Activated naive CD4-positive, alpha-beta T cell (primary cell): ENCODE measurements at places on chromosomes 12 and 14.

- no peak for DNase-seq
Measured at GRCh38 chr12:65946821-65947220, 122.5 kb downstream of the HMGA2 start.

DNA sequence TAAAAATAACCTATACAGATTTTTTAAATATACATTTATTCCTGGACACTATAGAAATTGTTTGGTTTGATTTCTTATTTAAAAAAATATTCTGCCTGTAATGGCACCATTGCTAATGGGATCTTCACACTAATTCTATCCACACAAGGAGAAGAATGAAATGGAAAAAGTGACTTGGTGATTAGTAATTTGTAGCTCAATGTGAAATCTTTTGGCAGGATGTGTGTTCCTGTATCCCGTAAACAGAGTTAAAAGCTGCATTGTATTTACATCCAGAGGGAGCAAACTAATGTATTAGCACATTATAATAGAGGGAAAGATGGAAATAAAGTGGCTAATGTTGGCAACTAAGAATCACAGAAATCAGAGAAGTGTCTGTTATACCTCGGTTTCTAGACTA is 1455.3 kb upstream of the FLRT2 start:
- DNase-seq = no peak

DNA sequence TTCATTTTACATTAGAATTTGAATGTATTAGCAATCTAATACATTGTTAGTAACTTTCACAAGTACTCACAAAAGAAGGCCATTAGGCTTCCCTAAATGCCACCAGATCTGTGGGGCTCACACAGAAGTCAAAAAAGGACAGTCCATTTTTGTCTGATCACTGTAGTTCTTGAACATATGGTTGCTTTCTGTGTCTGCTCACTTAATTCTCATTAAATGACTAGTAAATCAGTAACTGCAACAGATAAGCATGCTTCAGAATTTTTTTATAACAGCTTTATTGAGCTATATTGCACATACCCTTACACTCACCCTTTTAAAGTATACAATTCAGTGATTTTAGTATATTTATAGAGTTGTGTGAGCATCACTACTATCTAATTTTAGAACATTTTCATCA is 71.4 kb downstream of the DENND5B start:
- no peak for DNase-seq

DNA sequence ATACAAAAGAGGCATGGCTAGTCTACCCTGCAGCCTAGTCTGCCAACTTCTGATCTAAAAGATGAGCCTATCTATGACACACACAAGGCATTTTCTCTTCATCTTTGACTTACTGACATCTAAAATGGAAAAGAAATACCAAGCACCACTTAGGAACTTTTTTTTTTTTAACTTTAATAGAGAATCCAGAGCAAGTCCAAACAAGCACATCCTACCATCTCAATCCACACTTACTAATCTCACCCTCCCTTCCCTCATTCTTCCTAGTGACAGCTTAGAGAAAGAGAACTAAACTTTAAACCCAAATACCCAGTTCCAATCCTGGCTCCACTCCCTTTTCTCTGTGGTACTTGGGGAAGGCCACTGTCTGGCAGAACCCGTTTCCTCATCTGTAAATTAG is 31.8 kb downstream of the BDKRB1 start:
- no peak for DNase-seq

DNA sequence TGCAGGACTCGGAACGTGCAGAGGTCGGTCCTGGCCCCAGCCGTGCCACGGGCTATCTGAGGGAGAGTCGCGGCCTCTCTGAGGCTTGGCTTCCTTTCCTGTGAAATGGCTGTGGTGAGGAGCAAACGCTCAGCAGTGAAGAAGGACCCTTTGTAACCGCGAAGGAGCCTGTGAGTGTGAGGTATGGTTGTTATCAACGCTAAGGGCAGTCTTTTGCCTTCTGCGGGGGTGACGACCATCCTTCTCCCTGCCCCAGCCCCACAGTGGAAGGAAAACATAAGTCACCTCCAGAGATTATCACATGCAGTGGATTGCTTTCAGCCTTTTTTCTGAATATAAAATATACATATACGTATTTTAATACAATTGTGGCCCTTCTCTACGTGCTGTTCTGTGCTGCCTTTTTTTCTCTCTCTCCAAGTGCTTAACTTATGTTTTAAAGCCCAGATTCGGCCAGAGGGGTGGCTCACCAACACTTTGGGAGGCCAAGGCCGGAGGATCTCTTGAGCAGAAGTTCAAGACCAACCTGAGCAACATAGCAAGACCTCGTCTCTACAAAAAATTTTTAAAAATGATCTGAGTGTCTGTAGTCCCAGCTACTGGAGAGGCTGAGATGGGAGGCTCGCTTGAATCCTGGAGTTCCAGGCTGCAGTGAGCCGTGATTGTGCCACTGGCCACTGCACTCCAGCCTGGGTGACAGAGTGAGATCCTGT is 17.4 kb downstream of the TAMALIN start:
- no peak for DNase-seq

- DNase-seq = no peak
Measured at GRCh38 chr12:70982991-70983390, 62.5 kb upstream of the PTPRR start.

DNA sequence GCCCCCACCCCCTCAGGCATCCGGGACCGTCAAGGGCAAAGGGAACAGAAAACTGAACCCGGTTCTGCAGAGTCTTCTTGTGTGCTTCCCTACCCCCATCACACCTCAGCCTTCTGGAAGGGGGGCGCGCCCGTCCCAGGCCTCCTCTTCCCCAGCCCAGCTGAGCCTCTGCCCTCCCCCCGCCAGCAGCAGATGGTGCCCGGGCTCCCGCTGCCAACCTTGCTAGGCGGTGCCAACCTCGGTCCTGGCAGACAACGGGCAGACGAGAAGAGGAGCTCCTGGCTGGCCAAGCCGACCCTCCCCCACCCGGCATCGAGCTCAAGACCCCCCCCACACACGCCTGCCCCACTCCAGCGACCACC is 8.7 kb downstream of the STAC3 start:
- no peak for DNase-seq

- DNase-seq = no peak
Measured at GRCh38 chr12:29634057-29634456, 136.6 kb upstream of the OVCH1 start.

DNA sequence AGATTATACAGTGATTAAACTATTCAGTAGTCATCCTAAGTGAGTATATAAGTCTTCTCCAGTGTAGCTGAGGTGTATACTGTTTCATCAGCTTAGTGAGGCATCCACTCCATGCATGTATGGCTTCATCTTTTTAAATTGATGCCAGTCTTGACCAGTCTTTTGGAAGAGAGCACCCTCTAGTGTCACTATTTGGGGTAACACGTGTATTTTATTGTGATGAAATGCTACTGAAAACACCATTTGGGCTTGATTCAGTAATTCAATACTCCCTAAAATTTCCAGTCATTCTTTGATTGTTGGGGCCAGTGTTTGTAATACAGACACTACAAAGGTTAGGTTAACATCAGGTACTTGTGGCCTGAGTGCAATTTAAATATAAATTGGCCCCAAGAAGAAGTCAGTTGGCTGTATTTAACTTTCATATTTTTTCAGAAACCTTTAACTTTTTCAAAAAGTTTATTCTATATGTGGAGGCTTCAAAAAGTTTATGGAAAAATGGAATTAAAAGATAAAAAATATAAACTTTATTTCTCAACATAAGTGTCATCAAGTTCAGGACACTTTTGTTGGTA is 35.3 kb downstream of the MIPOL1 start:
- DNase-seq = no peak
